CD4-positive, CD25-positive, alpha-beta regulatory T cell (primary cell): ENCODE measurements at places on chromosomes 5 and 9. TPM values are rescaled to one million over a fixed set of nuclear protein-coding genes. Genes with fewer than 3 reads are reported as not detected.

- peaks cover 15% of the 10 kb centered on the region for H3K27me3 ChIP-seq
- H3K4me1 ChIP-seq, result no peaks in the 10 kb centered on the region
- H3K27ac ChIP-seq, result no peak overlapping the region
Measured at GRCh38 chr5:36270175-36270574, 28.4 kb upstream of the NADK2 start.

DNA sequence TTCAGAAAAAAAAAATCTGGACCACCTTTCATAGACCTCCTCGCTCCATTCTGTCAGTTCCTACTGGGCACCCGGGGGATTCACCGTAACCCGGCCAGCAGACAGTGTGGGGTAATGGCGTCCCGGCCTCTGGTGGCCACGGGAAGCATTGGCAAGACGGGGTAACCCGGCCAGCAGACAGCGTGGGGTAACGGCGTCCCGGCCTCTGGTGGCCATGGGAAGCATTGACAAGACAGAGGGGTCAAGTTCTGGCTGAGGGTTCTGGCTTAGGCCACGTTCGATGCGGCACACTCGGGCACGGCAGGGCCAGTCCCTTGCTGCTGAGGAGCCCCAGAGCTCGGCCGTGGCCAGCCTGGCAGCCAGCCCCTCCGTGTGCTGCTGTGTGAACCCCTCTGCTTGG lies 116.2 kb upstream of the RAPGEF1 start:
- H3K36me3 ChIP-seq, result peaks cover 9% of the 10 kb centered on the region
- no peak overlapping the region for H3K4me3 ChIP-seq
- DNase-seq, result no peak
- no peak overlapping the region for H3K27ac ChIP-seq

- H3K27ac ChIP-seq, result no peak overlapping the region
- H3K36me3 ChIP-seq, result no peaks in the 10 kb centered on the region
- no peaks in the 10 kb centered on the region for H3K27me3 ChIP-seq
Measured at GRCh38 chr5:120644516-120644915, 180.4 kb downstream of the PRR16 start.

- no peak overlapping the region for H3K27ac ChIP-seq
- H3K36me3 ChIP-seq, result no peaks in the 10 kb centered on the region
- no peak for DNase-seq
- H3K4me3 ChIP-seq, result no peak overlapping the region
Measured at GRCh38 chr5:51203598-51203997, 179.7 kb upstream of the ISL1 start.

ATP10B gene
- not detected for total RNA-seq

BRINP1 gene
- not detected for total RNA-seq
